ENCODE measurements at places on chromosomes 3 and 15. TPM values are rescaled to one million over a fixed set of nuclear protein-coding genes. Genes with fewer than 3 reads are reported as not detected.

Gene SHC4
- 0.68 TPM for total RNA-seq

Gene GPR176
- total RNA-seq: 2.4 TPM

Gene B3GALNT1
- total RNA-seq: 25.8 TPM

Gene ALDH1A3
- 9.7 TPM for total RNA-seq

Gene TMEM40
- 1.0 TPM for total RNA-seq

Gene SMCO1
- total RNA-seq: not detected

Gene LOXL1
- total RNA-seq: 7.6 TPM

Gene CHL1
- total RNA-seq: 20.2 TPM

Gene TTC21A
- total RNA-seq: 18.8 TPM

Gene PCLAF
- total RNA-seq: 4.5 TPM

Gene CACNA2D2
- total RNA-seq: 105 TPM

Gene SLC38A3
- total RNA-seq: not detected

Gene TRAT1
- total RNA-seq: 1.3 TPM

Gene ZNF660
- 2.7 TPM for total RNA-seq

Gene GOLGA8G
- not detected for total RNA-seq

Gene SOX14
- total RNA-seq: not detected

Gene RPN1
- total RNA-seq: 198 TPM

Gene SCG5
- 0.65 TPM for total RNA-seq

Gene CPN2
- not detected for total RNA-seq

Gene ZBTB20
- 66.4 TPM for total RNA-seq

Gene NCEH1
- total RNA-seq: 97.7 TPM

Gene DZIP1L
- 19.9 TPM for total RNA-seq

Gene PLA2G4E
- 1.1 TPM for total RNA-seq

Gene ZNF35
- total RNA-seq: 8.8 TPM

Gene SPTSSB
- total RNA-seq: not detected

Gene CHDH
- total RNA-seq: 17.3 TPM

Measured in lower lobe of right lung (tissue), 2 donors.